ENCODE measurements at places on chromosomes 7 and 10.

DNA sequence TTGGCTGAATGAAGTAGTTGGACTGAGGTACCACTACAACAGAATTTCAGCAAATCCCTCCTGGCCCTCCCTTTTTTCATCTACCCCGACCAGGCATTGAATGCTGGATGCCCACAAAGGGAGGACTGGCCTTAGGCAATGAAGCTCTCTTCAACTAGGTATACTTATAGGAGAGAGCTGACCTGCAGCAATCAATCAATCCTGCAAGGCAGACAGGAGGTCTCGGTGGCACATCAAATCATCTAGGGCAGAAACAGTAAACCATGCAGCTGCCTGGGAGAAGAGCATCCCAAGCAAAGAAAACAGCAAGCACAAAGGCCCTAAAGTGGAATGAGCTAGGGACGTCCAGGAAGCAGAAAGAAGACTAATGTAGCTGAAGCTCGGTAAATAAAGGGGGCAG lies 2.4 kb upstream of the ABRAXAS2 start:
- no peak for DNase-seq

DNA sequence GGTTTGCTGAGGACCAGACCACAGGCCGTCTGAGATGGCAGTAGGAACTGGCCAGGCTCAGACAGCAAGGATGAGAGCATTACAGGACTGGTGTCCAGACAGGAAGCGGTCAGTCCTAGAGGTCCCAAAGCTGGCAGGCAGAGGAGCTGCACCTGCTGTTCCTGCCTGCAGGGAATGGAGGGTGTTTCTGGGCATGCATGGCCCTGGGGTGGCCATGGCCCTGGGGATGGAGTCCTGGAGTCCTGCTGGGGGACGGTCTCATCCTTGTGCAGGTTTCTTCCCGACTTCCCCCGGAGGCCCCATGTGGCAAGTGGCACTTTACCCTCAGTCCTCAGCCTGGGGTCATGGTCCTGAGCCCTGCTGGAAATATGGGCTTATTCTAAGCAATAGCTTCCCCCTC lies 274.9 kb upstream of the ADARB2 start:
- no peak for DNase-seq

DNA sequence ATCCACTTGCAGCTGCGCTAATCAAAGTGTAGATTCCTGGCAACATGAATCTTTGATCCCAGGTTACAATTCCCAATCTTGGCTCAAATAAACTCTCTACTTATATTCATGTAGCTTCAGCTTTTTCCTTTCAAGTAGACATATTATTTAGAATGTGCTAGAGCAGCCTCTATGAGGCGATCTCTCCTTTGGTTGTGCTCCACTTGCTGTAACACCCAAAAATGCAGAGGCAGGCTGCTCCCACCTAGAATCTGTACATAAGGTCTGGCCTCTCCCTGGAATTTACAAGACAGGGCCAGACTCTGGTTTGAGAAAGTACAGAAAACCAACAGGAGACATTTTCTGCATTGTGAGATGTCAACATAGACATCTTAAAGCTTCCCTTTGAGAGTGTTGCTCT lies 23.1 kb downstream of the ZNF107 start:
- DNase-seq: no peak

- DNase-seq: no peak
Observed at GRCh38 chr7:30970594-30971094, 6.9 kb downstream of the GHRHR start.

GRCh38 chr7:18689551-18689950 lies 194.0 kb downstream of the HDAC9 start:
- no peak for DNase-seq

GRCh38 chr10:7343040-7343439 lies 67.8 kb downstream of the SFMBT2 start:
- DNase-seq: no peak
